Activated naive CD4-positive, alpha-beta T cell treated with anti-CD3 and anti-CD28 coated beads, Interleukin-2, amount 50 U/mL, for 72 hours (primary cell): ENCODE measurements at places on chromosomes 3 and 15. TPM values are rescaled to one million over a fixed set of nuclear protein-coding genes. Genes with fewer than 3 reads are reported as not detected.

Gene DNAH12
- 0.05 TPM for total RNA-seq

Gene TKT
- 258 TPM for total RNA-seq

Gene GOLGA6B
- total RNA-seq = 1.1 TPM

Gene NKIRAS1
- total RNA-seq = 2.4 TPM

Gene FANCD2OS
- total RNA-seq = not detected

Gene CDHR4
- total RNA-seq = 0.32 TPM

Gene HHLA2
- total RNA-seq = 0.43 TPM

Gene ZNF620
- total RNA-seq = 4.9 TPM

Gene MYL3
- not detected for total RNA-seq

Gene TMOD2
- total RNA-seq = 2.8 TPM

Gene DAZL
- not detected for total RNA-seq

Gene TMEM158
- not detected for total RNA-seq

Gene ECE2
- not detected for total RNA-seq

Gene FEZF2
- total RNA-seq = not detected

Gene CPEB1
- total RNA-seq = not detected

Gene SPESP1
- 1.1 TPM for total RNA-seq

Gene RPP14
- 16.8 TPM for total RNA-seq

Gene UQCC5
- total RNA-seq = 14.1 TPM

Gene PAQR9
- not detected for total RNA-seq

Gene CALML4
- total RNA-seq = 9.6 TPM

Gene CLDN18
- not detected for total RNA-seq

Gene IGSF10
- not detected for total RNA-seq

Gene PLA1A
- not detected for total RNA-seq

Gene NOX5
- 0.23 TPM for total RNA-seq

Gene RBP2
- total RNA-seq = not detected

Gene ADAMTS9
- not detected for total RNA-seq

Gene USP50
- not detected for total RNA-seq

Gene SERINC4
- 0.31 TPM for total RNA-seq

Gene CHDH
- 0.02 TPM for total RNA-seq

Gene SMCO1
- total RNA-seq = not detected

Gene KCNAB1
- not detected for total RNA-seq

Gene IL17RE
- 1.4 TPM for total RNA-seq

Gene GRK7
- total RNA-seq = not detected

Gene PTPN23
- total RNA-seq = 29.4 TPM

Gene MBNL1
- total RNA-seq = 406 TPM

Gene MOBP
- total RNA-seq = not detected

Gene BLOC1S6
- total RNA-seq = 45.6 TPM

Gene RETNLB
- not detected for total RNA-seq

Gene LDHAL6B
- total RNA-seq = not detected

Gene IQCF5
- total RNA-seq = not detected

Gene SLC28A2
- not detected for total RNA-seq

Gene GOLGA6D
- 0.14 TPM for total RNA-seq

Gene UBAP1L
- 2.2 TPM for total RNA-seq

Gene GCSAM
- total RNA-seq = 5.2 TPM

Gene ALPK3
- 0.07 TPM for total RNA-seq

Gene WDR93
- total RNA-seq = not detected

Gene TUBGCP5
- 13.3 TPM for total RNA-seq

Gene GUCA1C
- not detected for total RNA-seq

Gene C3orf70
- total RNA-seq = not detected

Gene MAP6D1
- 1.4 TPM for total RNA-seq

Gene DRD3
- total RNA-seq = not detected

Gene WNT5A
- not detected for total RNA-seq

Gene MED12L
- total RNA-seq = 6.9 TPM

Gene APOD
- 0.30 TPM for total RNA-seq

Gene CP
- not detected for total RNA-seq

Gene PIK3R4
- total RNA-seq = 32.4 TPM

Gene MUSTN1
- 3.6 TPM for total RNA-seq
